ENCODE measurements at places on chromosomes 1 and 21.

- no peak for DNase-seq
Measured at GRCh38 chr1:63316598-63316983, 5.8 kb upstream of the FOXD3 start.

DNA sequence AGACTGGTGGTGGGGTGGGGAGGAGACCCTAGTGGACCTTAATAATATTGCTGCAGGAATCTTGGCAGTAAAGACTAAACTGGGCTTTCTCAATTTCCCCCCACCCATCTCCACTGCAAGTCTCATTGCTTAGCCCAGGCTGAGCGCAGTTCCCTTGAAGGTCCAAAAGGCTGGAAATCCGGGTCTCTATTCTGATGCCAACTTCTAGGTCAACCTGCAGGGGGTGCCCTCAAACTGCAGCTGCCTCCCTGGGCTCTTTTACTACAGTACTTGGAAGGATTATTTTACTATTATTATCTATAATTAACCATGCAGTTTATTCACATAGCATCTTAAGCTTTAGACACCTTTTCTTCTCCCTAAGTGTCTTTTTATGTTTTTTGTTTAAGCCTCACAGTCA is 85.4 kb upstream of the WARS2 start:
- no peak for DNase-seq

DNA sequence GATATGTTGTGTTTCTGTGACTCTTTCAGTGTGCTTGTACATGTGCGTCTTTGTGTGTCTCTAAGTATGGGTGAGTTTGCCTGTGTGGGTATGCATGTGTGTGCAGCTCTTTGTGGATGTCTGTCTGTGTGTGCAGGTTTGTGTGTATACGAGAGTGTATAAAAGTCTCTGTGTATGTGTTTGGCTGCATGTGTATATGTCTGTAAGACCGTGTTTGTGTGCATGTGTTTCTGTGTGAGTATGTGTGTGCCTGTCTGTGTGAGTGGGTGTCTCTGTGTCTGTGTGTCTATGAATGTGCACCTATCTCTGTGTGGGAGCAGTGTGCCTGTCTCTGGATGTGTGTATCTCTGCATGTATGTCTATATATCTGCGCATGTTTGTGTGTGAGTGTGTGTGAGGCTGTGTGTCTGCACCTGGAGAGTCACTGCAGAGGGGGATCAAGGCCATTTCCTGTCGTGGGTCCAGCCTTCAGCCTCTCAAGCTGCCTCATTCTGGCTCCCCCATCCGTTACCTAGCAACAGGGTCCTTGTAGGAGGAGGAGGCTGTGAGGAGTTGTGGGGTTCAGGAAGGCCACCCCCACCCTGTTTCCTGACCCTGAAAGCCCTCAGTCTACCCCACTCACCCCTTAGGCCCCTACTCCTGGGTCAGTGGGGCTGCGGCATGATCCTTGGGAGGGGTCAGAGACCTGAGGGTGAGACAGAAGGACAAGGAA is 10.4 kb downstream of the FGR start:
- DNase-seq, result no peak

GRCh38 chr1:117802531-117803257 is 126.7 kb downstream of the GDAP2 start:
- DNase-seq, result no peak

GRCh38 chr21:15682186-15682895 is 47.4 kb upstream of the USP25 start:
- no peak for DNase-seq

DNA sequence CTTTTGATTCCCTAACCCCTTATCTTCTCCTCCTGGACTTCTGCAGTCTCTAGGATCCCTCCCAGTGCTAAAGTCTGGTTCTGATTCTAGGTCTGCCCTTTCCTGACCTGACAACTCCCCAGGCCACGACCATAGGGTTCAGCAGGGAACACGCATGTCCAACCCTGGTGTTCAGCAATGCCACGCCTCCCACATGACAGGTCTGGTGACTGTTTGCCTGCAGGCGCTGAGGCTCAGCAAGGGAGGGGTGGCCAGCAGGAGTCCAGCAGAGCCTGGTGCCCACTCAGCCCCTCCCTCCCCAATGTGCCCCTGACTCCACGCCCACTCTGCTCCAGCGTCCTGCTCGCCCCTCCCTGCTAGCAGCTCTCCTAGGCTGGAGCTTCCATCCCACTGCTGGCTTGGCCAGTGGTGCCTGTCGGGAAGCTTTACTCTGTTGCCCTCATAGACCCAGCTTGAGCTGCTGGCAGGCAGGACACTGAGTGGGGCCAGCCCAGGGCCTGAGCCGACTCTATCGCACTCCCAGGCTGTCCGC is 17.3 kb downstream of the SLC9A1 start:
- DNase-seq, result no peak

GRCh38 chr1:181112071-181112929 is 23.8 kb downstream of the IER5 start:
- DNase-seq, result no peak

DNA sequence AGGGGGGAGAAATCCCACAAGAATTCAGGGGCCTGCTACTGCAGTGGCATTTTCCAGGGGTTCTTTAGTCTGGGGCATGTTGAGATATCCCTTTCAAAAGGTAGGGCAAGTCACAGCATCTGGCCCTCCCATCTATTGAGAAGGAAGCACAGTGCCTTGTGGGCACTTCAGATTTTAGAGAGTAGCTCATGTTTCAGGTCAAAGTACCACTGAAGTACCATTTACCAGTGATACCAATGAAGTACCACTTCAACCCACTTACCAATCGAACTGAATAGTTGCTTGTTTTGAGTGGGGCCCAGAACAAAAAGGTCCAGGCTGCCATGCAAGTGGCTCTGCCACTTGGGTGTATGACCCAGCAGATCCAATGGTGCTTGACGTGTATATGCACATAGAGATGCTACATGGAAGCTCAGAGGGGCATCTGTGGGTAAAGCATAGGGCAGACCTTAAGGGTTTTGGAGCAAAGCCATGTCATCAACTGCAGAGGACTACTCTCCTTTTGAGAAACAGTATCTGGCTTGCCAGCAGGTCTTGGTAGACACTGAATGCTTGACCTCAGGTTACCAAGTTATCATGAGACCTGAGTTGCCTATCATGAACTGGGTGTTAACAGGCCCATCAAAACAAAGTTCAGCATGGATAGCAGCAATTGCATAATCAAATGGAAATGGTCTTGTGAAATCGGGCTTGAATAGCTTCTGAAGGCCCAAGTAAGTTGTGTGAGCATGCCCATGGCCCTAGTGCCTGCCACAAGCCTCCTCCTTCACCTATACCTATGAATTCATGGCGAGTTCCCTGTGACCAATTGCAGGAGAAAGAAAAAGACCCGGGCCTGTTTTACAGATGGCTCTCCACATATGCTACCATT is 23.5 kb downstream of the PLA2G2D start:
- DNase-seq, result no peak

DNA sequence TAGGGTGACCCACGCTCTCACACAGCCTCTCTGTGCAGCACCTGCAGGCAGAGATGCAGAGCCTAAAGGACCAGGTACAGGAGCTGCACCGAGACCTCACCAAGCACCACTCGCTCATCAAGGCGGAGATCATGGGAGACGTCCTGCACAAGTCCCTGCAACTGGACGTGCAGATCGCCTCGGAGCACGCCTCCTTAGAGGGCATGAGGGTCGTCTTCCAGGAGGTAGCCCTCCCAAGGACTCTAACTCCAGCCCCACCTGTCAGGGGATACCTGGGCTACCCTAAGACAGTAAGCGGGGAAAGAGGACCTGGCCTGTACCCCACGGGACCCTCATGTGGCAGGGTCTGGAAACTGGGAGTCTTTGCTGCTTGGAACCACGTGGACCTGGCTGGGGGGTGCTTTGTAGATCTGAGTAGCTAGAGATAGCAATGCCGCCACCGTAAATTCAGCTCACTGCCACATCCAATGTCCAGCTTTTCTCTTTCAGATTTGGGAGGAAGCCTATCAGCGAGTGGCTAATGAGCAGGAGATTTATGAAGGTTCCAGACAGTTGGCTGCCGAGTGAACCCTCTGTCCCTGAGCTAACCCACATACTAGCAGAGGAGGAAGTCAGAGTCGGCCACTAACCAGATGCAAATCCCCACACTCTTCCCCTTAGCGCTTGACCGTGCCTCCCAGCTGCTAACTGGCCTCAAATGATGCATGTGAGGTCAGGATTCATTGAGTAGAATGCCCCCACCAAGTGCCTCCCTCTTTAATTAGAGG is 6.5 kb downstream of the RNF207 start:
- no peak for DNase-seq

DNA sequence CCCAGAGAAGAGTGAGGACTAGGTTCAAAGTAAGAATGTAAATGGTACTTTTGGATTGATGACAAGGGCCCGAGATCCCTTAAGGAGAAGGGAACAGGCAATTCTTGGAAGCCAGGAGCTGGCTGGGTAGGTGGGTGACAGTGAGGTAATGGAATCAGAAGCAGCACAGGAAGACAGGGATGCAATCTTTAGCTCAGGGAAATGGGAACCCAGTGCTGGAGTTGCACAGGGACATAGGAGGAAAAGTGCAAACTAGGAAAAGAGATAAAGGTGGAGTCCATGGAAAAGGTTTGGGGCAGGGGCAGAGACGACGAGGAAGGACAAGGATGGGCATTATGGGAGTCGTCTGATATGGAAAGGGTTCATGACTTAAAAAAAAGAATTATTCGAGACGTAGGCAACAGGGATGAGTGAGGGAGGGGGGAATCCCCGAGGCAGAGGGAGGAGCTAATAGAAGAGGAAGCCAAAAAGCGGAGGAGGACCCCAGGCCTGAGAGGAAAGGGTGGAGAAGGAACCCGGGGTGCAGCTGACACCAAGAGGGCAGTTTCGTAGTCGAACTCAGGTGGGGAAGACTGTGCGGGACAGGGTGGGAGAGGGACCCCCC is 495 bp downstream of the PI4KB start:
- DNase-seq, result peak; percentile 56

GRCh38 chr1:235703506-235703905 is 53.9 kb upstream of the GNG4 start:
- DNase-seq, result no peak

All from stimulated activated CD4-positive, alpha-beta T cell treated with anti-CD3 and anti-CD28 coated beads, Interleukin-12 subunit alpha, Interleukin-12 subunit beta, amount 100 ng/mL, for 48 hours (primary cell).